HT-29 (cell line): ENCODE measurements at places on chromosomes 2 and 18.

- DNase-seq, result no peak
These were observed 32.8 kb upstream of the DAPL1 start for GRCh38 chr2:158762336-158762735.

GRCh38 chr2:103785432-103785831, 1023.6 kb downstream of the TMEM182 start:
- no peak for DNase-seq

DNA sequence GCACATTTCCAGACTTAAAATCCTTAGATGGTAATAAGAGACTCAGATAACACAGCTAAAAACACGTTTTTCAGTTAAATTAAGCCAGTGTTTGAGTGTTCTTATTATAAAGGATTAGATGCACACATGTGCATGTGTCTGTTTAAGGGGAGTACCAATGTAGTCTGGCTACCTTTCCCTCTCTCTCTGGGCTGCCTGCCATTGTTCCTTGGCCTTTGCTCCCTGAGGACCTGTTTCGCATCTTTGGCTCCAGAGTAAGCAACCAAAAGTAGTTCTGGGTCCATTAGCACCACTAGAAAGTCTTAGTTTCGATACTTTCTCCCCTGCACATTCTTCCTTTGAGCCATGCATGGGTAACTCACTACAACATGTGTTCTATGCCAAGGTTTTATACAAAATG, 228.3 kb downstream of the TPGS2 start:
- DNase-seq, result no peak

- no peak for DNase-seq
These were observed 40.1 kb downstream of the CRACDL start for GRCh38 chr2:98895901-98896300.

DNA sequence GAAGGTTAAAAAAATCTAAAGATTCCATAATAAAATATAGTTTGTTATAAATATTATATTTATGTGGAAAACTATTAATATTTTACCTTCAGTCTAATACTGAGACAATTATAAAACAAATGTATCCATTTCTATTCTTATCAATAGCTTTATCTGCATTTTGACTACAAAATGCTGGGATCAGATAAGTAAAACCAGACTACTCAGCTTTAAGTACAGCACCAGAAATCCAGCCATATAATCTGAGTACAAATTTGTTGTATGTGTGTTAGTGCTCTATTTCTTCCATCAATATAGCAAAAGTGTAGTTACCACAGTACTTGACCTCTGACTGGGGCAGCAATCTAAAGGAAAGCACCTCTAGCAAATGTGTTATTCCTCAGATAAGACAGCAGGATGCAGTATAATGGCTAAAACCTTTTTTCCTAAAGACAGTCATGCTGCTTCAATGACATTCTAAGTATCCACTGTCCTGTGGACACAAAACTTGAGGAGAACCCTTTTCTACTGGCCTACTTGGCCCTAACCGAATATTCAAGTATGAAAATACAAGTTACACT, 68.1 kb downstream of the OLA1 start:
- peak; percentile 22 for DNase-seq
